Activated naive CD8-positive, alpha-beta T cell treated with anti-CD3 and anti-CD28 coated beads for 36 hours (primary cell): ENCODE measurements at places on chromosomes 5 and 9. TPM values are rescaled to one million over a fixed set of nuclear protein-coding genes. Genes with fewer than 3 reads are reported as not detected.
A peak's percentile ranks its signal among the peaks of the same experiment; 100 is the strongest.

DNA sequence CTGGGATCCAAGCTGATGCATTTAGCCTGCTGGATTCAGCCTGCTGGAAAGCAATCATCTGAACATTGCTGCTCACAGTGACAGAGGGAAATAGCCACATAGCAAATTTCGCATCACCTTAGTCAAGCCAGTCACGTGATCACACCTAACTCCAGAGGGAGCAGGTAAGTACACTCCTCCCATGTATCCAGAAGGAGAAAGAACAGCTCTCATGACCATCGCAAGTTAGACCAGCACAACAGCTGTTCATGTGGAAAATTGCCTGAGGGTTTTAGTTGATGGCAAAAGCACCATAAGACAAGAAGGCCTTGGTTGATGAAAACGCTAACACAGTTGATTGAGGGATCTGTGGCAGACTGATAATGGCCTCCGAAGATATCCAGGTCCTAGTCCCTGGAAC lies 34.2 kb upstream of the MYO10 start:
- DNase-seq, result no peak
- H3K27ac ChIP-seq, result no peak overlapping the region
- no peaks in the 10 kb centered on the region for H3K27me3 ChIP-seq
- H3K4me1 ChIP-seq, result no peaks in the 10 kb centered on the region
- no peak overlapping the region for H3K4me3 ChIP-seq

GRCh38 chr5:96081276-96081858 lies 119.7 kb upstream of the ELL2 start:
- H3K36me3 ChIP-seq, result no peaks in the 10 kb centered on the region
- H3K27ac ChIP-seq, result no peak overlapping the region
- H3K4me1 ChIP-seq, result peaks cover 27% of the 10 kb centered on the region
- no peak overlapping the region for H3K4me3 ChIP-seq
- no peak for DNase-seq

- no peaks in the 10 kb centered on the region for H3K36me3 ChIP-seq
- no peaks in the 10 kb centered on the region for H3K4me1 ChIP-seq
- DNase-seq, result no peak
Observed at GRCh38 chr5:88480801-88481499, 212.3 kb upstream of the TMEM161B start.

GRCh38 chr9:90451804-90452203 lies 190.8 kb downstream of the DIRAS2 start:
- DNase-seq, result no peak
- peaks cover 14% of the 10 kb centered on the region for H3K27me3 ChIP-seq
- H3K36me3 ChIP-seq, result no peaks in the 10 kb centered on the region
- H3K27ac ChIP-seq, result no peak overlapping the region
- no peak overlapping the region for H3K4me3 ChIP-seq

The SPAG8 gene
- 1.0 TPM for total RNA-seq

DNA sequence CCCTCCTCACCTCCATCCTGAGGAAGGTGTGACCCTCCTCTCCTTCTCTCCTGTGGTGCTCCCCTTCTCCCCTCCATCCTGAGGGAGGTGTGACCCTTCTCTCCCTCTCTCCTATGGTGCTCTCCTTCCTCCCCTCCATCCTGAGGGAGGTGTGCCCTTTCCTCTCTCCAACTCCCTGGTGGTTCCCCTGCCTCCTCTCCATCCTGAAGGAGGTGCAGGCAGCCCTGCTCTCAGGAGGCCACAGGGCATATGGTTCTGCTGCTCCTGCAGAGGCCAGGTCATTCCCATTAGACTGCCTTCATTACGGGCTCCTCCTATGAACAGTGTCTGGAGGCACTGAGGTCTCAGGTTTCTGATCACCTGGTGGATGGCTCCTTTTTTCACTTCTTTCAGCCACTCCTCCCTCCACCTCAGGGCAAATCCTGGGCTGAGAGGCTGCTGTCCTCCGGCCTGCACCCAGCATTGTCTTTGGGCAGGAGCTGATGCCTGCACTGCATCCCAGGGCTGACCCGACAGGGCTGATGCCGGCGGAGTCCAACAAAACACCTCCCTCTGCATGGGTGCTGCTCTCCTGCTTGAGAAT lies 197.1 kb downstream of the MED10 start:
- no peaks in the 10 kb centered on the region for H3K4me1 ChIP-seq
- peaks cover 4% of the 10 kb centered on the region for H3K36me3 ChIP-seq
- H3K4me3 ChIP-seq, result no peak overlapping the region
- peaks cover 10% of the 10 kb centered on the region for H3K27me3 ChIP-seq
- no peak for DNase-seq

The FOXD4L5 gene
- not detected for total RNA-seq

DNA sequence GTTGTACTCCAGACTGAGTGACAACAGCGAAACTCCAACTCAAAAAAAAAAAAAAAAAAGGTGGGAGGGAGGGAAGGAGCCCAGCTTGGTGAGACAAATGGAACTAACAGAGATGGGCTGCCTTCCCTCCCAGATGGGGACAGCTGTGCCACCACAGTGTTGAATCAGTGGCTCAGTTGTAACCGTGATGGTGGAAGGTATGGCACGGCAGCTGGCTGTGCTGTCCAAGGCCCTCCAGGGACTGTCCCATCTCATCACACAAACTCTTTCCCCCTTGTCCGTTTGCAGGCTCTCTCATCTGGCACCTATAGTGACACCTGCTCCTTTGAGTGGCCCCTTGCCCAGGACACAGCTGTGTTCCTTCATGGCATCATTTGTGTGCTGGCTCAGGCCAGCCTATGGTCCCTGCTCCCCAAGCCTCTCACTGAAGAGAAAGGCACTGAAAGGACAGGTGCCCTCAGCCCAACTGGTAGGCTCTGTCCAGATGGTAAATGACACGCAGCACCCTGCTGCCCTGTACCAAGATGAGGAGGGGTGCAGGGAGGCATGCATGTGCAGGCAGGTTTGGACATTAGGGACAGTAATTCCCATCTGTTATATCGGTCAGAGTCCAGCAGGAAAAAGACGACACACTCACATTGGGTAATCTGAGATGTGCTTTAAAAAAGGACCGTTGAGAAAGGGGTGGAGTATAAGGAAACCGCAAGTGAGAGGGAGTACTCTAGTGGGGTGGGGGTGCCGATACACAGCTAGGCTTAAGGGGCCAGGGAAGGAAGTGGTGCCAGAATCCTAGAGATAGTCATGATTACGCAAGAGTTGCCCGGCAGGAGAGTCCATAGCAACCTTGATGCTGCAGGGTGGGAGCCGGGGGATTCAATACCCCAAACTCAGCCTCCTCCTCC lies 4.3 kb downstream of the SMIM33 start:
- H3K27ac ChIP-seq, result peak overlapping the region; percentile 44
- no peak for DNase-seq
- peaks cover 47% of the 10 kb centered on the region for H3K4me1 ChIP-seq
- peaks cover 22% of the 10 kb centered on the region for H3K36me3 ChIP-seq
